ENCODE measurements at places on chromosomes 12 and 14.

DNA sequence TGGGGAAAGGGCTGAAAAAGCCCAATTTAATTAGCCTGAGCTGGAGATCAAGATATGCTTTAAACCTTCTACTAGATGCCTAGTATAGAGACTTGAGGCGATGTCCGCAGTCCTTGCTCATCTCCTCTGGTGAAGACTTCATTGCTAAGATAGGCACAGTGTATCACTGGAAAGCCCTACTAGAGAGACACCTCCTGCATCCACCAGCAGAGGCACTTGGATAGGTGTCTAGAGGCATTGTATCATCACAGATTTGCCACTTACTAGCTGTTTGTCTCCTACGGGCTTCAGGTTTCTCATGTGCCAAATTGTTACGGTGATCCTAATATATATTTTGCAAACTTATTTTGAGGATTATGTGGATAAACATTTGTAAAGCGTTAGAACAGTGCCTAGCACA is 1048.5 kb downstream of the GALC start:
- DNase-seq, result no peak

DNA sequence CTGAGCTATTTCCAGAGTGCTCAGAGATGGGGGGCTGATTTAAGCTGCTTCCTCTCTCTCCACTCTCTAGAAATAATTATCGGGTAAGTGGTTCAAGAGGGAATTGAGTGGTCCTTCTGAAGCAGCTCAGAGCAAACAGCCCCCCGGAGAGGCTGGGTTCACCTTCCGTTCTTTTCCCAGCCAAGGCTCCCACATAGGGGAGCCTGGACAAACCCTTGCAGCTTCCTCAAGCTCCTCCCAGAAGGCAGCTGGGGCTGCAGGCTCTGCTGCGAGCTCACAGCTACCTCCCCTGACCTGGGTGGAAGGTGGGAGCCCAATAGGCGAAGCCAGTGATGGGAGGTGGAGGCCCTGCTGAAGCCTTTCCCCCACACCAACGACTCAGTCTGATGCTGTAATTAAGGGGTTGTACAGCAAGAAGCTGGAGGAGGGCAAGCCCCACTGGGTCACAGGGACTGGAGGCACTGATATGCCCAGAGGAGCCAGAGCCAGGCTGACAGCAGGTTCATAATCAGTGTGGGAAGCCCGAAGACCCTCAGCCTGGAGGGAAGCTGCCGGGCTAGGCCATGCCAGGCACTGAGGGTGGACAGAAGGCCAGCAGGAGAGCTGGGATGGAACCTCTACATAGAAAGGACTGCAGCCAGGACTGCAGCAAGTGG is 52.4 kb downstream of the ARL6IP4 start:
- no peak for DNase-seq

- DNase-seq, result no peak
These were observed 276.8 kb downstream of the ADGRD1 start for GRCh38 chr12:131230340-131231031.

GRCh38 chr12:106651552-106651951 is 68.7 kb downstream of the RFX4 start:
- DNase-seq, result no peak

DNA sequence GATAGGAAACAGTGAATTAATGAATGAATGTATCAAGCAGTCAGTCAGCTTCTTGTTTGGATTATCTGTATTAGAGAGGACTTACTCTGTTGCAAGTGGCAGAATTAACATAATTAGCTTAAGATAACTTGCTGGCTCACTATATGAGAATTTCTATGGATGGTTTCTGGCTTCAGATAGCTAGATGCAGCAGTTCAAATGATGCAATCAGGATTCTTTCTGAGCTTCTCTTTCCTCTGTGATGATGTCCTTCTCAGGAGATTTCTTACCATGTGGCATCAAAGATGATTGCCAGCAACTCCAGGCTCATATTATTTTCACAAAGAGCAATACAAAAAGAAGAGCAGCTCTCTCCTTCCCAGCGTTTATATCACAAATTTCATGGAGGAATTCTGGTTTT is 30.7 kb downstream of the FRMD6 start:
- DNase-seq, result no peak

GRCh38 chr12:47604221-47604873 is 101.5 kb downstream of the RPAP3 start:
- no peak for DNase-seq

GRCh38 chr14:65310568-65310967 is 102.0 kb upstream of the FUT8 start:
- no peak for DNase-seq

- no peak for DNase-seq
These were observed 85.1 kb downstream of the ACACB start for GRCh38 chr12:109201496-109201885.

GRCh38 chr14:94748667-94749347 is 21.1 kb downstream of the GSC start:
- DNase-seq, result peak; percentile 56

DNA sequence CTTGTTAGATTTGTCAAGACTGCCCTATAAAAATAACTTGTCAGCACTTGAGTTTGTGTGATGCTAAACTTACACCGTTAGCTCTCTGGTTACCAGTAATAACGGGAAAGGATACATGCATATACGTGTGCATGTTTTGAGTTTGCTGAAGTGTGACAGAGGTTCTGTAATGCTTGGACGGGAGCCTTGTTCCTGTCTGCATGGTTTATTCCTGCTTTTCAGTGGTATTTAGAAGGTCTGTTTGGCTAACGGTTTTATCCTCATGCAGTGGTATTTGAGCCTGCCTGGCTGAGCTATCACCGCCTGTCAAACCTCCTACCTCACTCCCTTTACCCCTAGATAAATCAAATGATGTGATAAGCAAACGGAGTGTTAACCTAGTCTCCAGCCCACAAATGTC is 305.6 kb downstream of the GALC start:
- DNase-seq, result no peak

DNA sequence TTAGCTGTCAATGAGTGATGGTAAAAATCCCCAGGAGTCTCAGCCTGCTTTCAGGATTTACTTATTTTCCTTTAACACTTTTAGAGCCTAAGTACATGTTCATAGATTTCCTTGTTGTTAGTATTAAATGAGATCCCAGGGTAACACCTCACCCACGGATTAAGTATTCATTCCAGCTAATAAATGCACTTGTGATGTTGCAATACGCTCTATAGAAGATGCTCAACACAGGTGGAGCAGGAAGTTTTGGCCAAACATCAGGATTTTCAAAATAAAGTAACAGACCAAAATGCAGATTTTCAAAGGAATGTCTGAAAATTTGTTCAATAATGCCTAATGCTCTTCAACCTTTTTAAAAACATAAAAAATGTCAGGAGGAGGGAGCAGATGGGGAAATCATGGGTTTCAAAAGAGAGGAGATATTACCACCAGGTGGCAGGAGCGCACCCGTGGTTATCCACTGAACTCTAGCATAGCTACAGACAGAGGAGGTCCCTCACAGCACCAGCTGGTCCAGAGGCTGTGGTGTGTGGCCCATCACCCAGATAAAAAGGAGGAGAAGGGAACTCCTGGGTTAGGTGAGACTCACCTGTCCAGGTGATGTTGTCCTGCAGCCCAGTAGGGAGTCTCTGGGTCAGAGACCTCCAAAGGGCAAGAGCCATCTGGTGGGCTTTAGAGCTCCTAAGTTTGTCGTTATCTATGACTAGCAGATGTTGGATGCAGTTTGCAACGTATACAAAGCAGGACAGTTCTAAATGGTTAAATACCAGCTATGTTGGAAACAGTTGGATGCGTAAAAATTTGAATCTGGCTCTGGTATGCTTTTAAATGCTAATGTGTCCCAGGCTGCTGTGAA is 1158.4 kb upstream of the TMEM132C start:
- peak; percentile 27 for DNase-seq

GRCh38 chr14:93870377-93870776 is 56.8 kb upstream of the FAM181A start:
- no peak for DNase-seq

DNA sequence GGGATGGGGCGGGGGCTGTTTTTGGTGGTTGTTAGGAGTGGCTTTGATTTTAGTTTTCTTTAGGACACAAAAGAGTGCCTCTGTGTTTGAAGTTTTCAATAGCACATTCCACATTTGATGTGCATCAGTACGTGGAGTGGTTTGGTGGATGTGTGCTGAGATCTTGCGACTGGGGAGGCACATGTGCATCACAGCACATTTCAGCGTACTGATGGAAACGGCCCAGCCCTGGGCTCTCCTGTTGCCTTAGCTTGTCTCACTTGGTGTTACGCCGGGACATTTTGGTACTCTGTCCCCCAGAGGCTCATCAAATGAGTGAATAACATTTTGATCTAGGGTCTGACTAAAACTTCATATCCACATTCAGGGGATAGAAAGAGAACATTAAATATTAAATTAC is 70.5 kb downstream of the GNS start:
- no peak for DNase-seq

DNA sequence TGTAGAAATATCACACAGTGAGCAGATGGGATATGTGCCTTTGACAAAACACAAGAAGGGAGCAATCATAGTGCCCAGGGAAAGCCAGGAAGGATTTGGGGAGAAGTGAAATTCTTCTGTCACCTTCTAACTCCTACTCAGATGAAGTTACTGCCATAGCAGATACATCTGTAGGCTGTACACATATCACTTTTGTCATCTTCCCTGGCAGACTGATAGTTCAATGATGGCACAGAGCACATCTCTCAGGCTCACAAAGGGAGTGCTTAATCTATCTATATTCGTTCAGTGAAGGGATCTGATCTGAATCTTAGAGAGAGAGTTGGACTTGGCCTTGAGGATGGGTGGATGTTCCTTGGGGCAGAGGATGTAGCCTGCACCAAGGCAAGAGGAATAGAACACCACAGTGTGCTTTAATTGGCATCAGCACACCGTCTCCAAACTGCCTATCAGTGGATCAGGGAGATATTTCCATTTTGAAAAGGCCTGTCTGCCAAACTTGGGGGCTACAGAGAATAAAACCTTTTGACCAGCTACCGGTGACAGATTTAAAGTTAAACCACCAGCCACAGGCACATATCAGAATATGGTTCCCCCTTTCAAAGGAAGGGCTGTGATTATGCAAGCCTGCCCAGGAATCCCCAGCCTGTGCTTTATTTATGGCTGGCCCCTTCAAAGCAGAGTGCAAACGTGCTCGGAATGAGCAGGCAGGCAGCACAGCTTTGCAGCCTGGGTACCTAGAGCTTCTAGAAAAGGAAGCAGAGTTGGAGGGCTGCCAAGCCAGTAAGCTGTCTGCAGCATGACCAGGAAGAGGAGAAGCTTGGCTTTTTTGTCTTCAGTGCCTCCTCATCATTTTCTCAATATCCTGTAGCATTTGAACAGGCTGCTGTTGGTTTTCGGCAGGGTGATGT is 165.5 kb upstream of the DYRK2 start:
- DNase-seq, result no peak

- no peak for DNase-seq
These were observed 660 bp upstream of the MAP1LC3B2 start for GRCh38 chr12:116558280-116559161.

Measured in GM13976 (cell line).